HT-29 (cell line): ENCODE measurements at places on chromosomes 13 and 19.

DNA sequence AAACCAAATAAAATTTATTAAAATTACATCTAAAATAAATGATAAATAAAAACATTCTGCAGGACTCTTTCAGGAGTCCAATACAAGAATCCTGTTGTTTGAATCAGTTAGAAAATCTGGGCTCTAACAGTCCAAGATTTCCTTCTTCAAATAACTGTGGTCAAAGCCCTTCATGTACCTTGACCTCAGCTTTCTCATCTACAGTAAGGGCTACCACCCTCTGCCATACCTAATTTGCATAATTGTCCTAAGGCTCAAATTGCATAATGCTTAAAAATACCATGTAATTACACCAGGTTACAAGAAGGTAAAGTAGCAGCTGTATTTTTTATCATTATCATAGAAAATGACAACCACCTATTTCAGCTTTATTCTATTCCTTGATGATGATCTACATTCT lies 54.3 kb downstream of the XPO4 start:
- no peak for DNase-seq

DNA sequence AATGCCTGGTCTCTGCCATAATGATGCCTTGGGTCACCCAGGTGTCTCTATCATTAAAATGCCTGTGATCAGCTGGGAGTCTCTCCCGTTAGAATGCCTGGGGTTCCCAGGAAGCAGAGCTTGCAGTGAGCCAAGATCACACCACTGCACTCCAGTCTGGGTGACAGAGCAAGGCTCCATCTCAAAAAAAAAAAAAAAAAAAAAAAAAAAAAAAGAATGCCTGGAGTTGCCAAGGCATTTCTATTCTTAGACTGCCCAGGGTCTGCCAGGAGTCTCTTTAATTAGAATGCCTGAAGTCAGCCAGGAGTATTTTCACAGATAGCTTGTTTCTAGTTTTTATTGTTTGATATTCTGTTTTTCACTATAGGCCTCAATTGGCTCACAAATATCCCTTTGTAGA lies 1552.5 kb downstream of the UQCRFS1 start:
- no peak for DNase-seq

GRCh38 chr13:110746438-110746837 lies 32.9 kb downstream of the ING1 start:
- DNase-seq: no peak

- peak; percentile 25 for DNase-seq
These were observed 1.5 kb downstream of the ILF3 start for GRCh38 chr19:10655457-10656312.

GRCh38 chr13:21541271-21541670 lies 62.7 kb downstream of the MICU2 start:
- DNase-seq: peak; percentile 65

GRCh38 chr19:19059837-19060611 lies 3.8 kb upstream of the SLC25A42 start:
- DNase-seq: no peak

GRCh38 chr13:51330791-51331190 lies 8.7 kb upstream of the SERPINE3 start:
- no peak for DNase-seq

GRCh38 chr13:95388420-95389079 lies 87.3 kb upstream of the ABCC4 start:
- no peak for DNase-seq

GRCh38 chr19:16609511-16610200 lies 18.3 kb downstream of the MED26 start:
- no peak for DNase-seq

DNA sequence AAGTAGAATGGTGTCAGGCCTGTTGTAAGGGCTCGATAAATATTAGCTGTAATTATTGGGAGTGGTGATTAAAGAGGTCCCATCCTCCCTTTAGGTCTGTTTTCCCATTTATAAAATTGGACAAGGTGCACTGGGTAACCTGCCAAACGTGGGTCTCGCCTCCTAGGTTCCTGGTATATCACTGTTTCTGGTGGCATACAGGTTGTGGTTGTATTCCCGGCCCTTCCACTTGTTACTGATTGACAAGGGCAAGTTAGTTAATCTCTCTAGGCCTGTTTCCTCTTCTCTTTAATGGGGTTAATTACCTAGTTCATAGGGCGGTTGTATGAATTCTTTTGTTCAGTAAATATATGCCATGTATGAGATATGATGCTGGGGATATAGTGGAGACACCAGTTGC lies 1.5 kb downstream of the PPP2R1A start:
- peak; percentile 17 for DNase-seq

- DNase-seq: peak; percentile 89
These were observed 5.2 kb downstream of the EFNB2 start for GRCh38 chr13:106530171-106530851.

- DNase-seq: no peak
These were observed 33.5 kb downstream of the CNMD start for GRCh38 chr13:52706081-52706480.

DNA sequence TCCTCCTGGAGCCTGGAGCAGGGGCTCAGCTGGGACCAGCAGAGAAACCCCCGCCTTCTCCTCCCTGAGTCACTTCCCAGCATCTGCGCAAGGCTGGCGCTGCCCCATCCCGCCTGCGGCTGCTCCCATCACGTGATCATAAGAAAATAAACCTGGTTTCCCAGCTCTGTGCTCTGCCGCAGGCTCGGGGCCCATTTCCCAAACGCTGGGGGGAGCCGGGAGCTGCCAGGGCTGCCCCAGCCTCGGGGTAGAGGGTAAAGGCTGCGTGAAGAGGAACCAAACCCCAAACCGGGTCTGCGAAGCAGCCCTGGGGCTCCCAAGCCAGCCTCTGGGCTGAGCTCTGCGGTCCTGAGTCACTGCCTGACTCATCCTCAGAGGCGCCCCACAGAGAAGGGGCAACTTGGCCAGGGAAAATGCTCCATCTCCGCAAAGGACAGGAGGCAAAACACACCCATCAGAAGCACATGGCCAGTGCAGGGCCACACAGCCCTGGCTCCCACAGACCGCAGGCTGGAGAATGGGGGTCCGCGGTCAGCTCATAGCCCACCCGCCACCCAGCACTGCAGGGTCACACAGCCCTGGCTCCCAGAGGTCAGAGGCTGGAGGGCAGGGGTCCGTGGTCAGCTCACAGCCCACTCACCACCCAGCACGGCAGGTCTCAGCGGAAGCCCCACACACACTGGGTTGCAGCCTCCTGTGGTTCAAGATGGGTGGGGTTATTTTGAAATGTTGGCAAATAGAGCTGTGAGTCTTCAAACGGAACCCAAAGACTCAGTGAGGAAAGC lies 67.1 kb downstream of the RASA3 start:
- DNase-seq: peak; percentile 93

GRCh38 chr19:52662631-52663030 lies 24.5 kb upstream of the ZNF83 start:
- no peak for DNase-seq

- DNase-seq: peak; percentile 45
These were observed 9.9 kb upstream of the MKNK2 start for GRCh38 chr19:2060884-2061494.

DNA sequence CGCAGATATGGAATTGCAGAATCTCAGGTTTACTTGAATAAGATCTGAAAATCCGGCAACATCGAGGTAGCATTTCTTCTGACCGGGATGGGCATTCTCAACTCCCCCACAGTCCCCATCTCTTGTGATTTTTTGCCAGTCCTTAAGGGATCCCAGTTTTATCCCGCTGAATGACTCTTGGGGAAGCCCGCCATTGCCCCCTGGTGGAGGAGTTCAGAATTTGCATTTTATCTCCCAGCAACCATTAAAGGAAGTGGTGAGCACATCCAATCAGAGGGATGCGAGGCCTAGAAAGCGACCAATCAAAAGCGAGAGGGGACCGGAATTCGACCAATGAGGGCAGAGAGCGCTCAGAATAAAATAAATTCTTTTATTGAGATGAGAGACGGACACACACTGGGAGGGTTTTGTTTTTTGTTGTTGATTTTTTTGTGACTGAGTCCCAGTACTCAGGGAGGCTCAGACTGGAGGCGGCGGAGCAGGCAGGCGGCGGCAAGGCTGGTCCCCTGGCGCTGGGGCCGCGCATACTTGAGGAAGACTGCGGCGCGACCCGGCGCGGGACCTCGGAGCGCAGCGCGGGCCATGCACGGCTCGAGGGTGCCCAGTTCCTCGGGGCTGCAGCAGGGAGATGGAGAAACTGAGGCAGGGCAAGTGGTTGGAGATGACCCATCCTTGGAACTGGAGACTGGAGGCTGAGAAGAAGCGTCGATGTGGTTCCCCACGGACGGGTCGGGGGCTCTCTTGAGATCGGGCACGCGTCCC lies 3.9 kb upstream of the TTC9B start:
- DNase-seq: peak; percentile 99

GRCh38 chr13:51213173-51213728 lies 8.9 kb upstream of the FAM124A start:
- DNase-seq: no peak

DNA sequence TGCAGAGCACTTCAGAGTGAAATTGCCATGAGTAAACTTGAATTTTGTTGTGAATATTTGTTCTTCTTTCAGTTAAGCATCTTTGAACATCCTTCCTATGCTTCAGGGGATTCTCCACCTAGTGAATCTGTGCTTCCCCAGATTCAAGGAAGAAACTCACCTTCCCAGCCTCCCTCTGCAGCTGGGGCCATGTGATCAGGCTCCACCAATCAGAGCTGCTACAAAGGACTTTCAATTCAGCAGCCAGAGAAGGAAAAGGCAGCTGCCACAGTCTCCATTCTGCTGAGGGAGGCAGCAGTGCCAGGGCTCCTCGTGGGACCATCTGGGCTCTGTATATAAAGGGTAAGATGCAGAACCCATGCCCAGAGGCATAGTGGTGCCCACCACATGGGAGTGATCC lies 89.7 kb upstream of the SIAH3 start:
- DNase-seq: no peak

GRCh38 chr13:58254943-58255342 lies 623.4 kb downstream of the PCDH17 start:
- no peak for DNase-seq

DNA sequence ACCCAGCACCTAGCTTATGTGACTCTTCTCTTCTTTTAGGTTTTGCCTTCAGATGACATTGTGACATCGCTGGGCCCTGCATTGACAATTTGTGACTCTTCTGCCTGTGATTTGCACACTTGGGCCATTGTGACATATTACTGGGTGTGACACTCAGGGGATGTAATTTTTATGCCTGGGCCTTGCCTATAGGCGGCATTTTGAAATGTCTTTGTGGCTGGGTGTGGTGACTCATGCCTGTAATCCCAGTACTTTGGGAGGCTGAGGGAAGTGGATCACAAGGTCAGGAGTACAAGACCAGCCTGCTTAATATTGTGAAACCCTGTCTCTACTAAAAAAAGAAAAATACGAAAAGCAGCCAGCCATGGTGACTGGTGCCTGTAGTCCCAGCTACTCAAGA lies 28.4 kb upstream of the ZNF681 start:
- no peak for DNase-seq

DNA sequence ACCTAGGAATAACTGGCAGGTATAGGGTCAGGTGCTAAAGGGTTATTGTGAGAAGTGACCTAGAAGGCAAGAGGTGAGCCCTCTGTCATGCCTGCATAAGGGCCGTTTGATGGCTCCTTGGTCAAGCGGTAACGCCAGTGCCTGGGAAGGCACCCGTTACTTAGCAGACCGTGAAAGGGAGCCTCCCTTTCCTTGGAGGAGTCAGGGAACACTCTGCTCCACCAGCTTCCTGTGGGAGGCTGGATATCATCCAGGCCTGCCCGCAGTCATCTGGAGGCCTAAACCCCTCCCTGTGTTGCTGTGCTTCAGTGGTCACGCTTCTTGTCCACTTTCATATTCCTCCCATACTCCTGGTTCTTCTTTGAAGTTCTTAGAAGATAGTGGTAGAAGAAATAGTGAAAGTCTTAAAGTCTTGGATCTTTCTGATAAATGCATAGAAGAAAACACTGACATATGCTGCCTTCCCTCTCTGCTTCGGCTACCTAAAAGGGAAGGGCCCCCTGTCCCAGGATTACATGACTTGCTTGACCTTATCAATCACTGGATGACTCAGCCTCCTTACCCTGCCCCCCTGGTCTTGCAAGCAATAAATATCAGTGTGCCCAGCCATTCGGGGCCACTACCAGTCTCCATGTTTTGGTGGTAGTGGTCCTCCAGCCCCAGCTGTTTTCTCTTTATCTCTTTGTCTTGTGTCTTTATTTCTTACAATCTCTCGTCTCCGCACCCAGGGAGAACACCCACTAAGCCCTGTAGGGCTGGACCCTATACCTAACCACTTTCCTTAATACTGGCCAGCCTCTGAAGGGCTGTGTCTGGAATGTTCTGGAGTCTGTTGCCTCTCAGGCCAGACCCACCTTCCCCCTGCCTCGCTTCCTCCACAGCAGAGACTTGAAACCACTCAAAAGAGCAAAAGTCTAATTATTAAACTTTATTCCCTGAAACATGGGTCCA lies 16.1 kb upstream of the ABCC4 start:
- no peak for DNase-seq

GRCh38 chr13:24506698-24507335 lies 5.8 kb downstream of the PARP4 start:
- no peak for DNase-seq

DNA sequence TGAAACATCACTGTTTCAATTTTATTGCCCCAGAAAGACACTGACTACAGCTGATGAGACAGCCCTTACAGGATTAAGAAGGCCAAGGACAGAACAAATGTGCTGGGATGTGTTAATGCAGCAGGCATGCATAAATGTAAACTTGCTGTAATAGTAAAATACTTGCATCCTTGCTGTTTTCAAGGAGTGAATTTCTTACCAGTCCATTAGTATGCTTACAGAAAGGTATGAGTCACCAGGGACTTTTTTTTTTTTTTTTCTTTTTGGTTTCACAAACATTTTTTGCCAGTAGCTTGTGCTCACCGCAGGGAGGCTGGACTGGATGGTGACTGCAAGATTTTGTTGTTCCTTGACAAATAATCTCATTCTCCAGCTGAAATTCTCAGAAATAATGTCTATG lies 55.1 kb downstream of the GPR180 start:
- no peak for DNase-seq

GRCh38 chr13:87923753-87924152 lies 252.6 kb downstream of the SLITRK5 start:
- no peak for DNase-seq

GRCh38 chr13:36431204-36432105 lies 840 bp upstream of the CCNA1 start:
- DNase-seq: no peak

DNA sequence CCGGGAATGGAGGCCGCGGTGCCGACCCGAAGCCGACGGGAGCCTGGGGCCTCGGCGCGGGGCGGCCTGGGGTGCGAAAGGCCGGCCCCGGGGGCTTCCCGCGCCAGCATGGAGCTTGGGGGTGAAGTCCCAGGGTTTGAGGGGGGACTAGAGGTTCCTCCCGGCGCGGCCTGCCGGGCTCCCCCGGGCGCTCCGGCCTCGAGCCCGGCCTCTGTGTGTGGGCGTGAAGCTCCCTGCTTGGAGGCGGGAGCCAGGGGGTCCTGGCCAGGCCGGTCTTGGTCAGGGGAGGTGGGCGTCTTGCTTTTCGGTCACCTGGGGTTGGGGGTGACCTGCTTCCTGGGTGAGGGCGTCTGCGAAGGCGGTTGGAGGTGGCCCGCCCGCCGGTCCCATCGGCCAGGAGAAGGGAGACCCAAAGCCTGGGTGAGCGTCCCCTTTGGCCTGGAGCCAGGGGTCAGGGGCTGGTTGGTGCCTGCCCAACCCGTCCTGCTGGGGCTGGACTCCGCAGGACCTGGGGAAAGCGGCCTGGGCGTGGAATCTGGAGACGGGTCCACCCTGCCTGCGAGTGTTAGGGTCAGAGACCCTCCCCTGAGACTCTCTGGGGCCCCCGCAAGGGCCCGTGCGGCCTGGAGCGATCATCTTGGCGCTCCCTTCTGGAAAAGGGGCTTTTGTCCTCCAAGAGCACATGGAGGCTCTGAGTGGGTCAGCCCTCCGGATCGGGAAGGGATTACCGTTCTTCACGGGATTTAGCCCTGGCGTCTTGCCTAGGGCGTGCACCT lies 535 bp downstream of the BSG start:
- peak; percentile 48 for DNase-seq
